ENCODE measurements at places on chromosomes 12 and 14.

GRCh38 chr12:42679466-42679865, 89.9 kb upstream of the PRICKLE1 start:
- DNase-seq = no peak

DNA sequence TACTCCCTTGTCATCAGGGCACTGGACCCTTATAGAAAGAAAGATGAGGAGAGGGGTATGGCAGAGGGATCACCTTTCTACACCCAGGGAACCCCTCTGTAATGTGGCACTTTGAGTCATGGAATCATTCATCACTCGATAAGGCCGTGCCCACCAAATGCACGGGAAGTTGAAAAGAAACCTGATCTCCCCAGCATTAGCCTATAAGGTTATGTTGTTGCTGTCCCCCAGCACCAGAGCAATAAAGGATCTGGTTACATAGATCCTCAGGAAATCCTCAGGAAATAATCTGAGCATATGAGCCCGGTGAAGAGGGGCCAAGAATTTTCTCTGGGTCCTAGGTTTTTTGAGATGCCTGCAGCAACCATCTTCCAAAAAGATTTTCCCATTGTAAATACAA, 148.8 kb upstream of the CRY1 start:
- no peak for DNase-seq

DNA sequence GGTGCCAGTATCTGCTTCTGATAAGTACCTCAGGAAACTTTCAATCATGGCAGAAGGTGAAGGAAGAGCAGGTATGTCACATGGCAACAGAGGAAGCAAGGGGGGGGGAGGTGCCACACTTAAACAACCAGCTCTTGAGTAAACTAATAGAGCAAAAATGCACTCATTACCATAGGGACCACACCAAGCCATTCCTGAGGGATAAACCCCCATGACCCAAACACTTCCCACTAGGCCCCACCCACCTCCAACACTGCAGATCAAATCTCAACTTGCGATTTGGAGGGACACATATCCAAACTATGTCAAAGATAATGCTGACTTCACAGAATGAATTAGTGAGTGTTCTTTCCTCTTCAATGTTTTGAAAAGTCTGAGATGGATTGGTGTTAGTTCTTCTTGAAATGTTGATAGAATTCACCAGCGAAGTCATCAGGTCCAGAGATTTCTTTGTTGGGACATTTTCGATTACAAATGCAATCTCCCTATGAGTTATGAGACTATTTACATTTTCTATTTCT, 16.6 kb downstream of the TFCP2 start:
- DNase-seq = no peak

DNA sequence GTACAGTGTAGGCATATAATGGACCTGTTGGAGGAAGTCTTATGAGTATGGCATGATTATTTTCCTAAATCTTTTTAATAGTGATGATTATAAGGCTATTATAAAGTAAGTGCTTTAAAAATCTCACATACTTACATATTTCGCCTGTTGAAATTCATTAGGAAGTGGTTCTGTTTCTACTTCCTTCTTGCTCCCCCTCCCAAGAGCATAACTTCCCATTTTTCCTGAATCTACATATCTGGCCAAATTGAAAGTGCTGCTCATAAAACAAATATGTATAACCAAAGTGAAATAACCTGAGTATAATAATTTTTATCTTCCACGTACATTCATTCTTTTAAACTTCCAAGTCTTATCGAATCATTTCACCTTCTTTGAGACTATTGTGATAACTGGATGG, 455.6 kb upstream of the SEL1L start:
- no peak for DNase-seq

GRCh38 chr12:51082561-51083125, 753 bp downstream of the CSRNP2 start:
- DNase-seq = peak; percentile 35

- no peak for DNase-seq
These were observed 1028.9 kb upstream of the TMEM132C start for GRCh38 chr12:127238107-127238506.

GRCh38 chr12:73452672-73453469, 1084.8 kb upstream of the ATXN7L3B start:
- DNase-seq = no peak

GRCh38 chr12:2754208-2754607, 40.6 kb upstream of the FKBP4 start:
- no peak for DNase-seq

- DNase-seq = no peak
These were observed 18.7 kb downstream of the FLVCR2 start for GRCh38 chr14:75597149-75597548.

GRCh38 chr14:51525739-51526138, 126.0 kb upstream of the FRMD6 start:
- DNase-seq = no peak

DNA sequence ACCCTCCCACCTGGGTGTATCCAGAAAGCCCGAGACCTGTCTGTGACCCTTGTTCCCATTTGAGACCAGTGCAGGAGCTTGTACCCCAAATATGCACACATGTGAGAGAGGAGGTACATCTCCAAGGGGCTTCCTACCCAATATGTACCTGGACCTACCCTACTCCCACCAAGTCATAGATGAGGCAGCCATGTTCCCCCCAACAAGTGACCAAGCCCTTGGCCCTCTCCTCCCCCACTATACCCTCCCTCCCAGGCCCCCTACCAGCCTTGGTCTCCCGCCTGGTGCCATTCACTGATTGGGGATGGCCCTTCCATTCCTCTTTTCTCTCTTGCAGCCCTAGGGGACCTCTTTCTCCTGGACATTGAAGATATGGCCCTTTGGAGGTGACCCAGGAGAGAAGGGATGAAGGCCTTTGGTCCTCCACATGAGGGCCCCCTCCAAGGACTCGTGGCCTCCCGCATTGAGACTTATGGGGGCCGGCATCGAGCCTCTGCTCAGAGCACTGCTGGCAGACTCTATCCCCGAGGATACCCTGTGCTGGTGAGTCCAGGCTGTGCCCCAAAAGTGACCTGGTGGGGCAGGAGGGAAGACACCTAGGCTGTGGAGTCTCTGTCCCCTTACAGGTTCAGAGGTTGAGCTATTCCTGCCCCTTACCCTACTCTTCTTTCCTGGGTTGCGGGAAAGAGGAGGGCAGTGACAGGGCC, 1.5 kb downstream of the PLEKHG6 start:
- no peak for DNase-seq

DNA sequence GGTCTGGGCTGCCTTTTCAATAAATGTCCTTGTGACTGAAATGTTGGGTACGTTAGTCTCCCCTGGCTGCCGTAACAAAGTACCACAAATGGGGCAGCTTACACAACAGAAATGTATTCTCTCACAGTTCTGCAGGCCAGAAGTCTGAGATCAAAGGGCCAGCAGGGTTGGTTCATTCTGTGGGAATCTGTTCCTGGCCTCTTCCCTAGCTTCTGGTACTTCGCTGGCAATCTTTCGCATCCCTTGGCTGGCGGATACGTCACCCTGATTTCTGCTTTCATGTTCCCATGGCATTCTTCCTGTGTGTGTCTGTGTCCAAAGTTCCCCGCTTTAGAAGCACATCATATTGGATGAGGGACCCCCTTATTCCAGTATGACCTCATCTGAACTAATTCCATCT, 95.8 kb upstream of the NCOR2 start:
- no peak for DNase-seq

GRCh38 chr12:107519906-107520859, 165.4 kb upstream of the PWP1 start:
- no peak for DNase-seq

DNA sequence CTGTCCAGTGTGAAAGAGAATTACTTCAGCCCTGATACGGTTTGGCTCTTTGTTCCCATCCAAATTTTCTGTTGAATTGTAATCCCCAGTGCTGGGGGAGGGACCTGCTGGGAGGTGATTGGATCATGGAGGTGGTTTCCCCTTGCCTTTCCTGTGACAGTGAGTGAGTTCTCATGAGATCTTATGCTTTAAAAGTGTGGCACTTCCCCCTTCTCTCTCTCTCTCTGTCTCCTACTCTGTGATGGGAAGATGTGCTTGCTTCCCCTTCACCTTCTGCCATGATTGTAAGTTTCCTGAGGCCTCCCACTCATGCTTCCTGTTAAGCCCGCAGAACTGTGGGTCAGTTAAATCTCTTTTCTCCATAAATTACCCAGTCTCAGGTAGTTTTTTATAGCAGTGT, 5.5 kb upstream of the SLC15A5 start:
- no peak for DNase-seq

DNA sequence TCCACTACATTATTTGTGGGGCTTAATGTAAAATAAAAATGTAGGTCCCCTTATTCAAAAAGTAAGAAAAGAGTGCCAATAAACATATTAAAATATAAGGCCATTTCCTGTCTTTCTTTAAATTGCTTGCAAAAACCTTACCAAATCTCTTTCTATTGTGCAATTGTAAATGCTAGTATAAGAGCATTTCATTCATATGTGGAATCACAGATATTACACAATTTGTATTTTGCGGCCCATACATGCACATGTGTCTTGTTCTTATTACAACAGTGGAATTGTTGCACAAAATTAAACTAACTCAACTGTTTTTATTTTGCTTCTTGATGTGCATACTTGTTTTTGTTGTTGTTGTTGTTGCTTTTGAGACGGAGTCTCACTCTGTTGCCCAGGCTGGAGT, 20.1 kb upstream of the CRADD start:
- no peak for DNase-seq

- DNase-seq = no peak
These were observed 7.4 kb downstream of the GTSF1 start for GRCh38 chr12:54465857-54466523.

- DNase-seq = no peak
These were observed 17.8 kb downstream of the STK38L start for GRCh38 chr12:27261866-27262265.

GRCh38 chr12:76641073-76641472, 81.5 kb upstream of the OSBPL8 start:
- no peak for DNase-seq

GRCh38 chr14:89371585-89372511, 45.2 kb downstream of the FOXN3 start:
- DNase-seq = no peak

GRCh38 chr12:56129206-56129941, 1.3 kb downstream of the ESYT1 start:
- DNase-seq = peak; percentile 88

GRCh38 chr12:74586251-74586650, 48.6 kb downstream of the ATXN7L3B start:
- no peak for DNase-seq

GRCh38 chr14:24954037-24954699, 95.8 kb downstream of the STXBP6 start:
- DNase-seq = no peak

DNA sequence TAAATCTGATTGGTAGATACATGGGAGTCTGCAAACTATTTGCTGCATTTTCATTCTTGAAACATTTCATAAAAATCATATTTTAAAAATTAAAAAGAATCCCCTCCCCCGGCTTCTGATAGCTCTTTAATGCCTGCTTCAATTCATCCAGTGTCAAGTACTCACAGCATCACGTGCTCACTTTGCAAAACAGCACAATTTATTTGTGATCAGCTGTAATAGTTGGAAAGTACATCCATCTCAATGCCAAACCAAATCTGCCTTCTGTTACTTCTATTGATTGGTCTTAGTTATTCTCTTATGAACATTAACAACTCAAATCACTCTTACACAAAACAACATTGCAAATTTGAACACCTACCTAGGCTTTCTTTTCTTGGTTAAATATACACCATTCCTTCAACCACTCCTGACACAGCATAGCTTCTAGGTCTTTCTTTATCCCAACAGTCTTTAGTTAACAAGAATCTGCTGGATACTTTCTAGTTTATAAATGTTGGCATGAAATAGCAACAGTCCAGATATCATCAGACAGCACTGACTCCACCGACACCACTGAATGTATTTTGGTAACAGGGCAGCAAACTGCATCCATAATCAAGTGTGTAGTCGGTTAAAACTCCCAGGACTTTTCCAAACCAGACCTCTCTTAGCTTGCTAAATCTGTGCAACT, 58.0 kb downstream of the PARP11 start:
- no peak for DNase-seq

- no peak for DNase-seq
These were observed 84.7 kb downstream of the NTF3 start for GRCh38 chr12:5516371-5517241.

DNA sequence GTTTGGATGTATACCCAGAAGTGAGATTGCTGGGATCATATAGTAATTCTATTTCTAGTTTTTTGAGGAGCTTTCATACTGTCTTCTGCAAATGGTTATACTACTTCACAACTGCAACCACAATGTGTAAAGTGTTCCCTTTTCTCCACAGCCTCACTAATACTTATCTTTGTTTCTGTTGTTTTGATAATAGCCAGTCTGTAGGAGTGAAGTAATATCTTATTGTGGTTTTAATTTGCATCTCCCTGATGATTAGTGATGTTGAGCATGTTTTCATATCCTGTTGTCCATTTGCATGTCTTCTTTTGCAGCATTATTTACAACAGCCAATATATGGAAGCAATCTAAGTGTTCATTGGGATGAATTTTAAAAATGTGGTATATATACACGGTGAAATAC, 29.9 kb downstream of the GABARAPL1 start:
- DNase-seq = no peak

GRCh38 chr12:64950711-64951298, 126.4 kb downstream of the TBC1D30 start:
- DNase-seq = no peak

- no peak for DNase-seq
These were observed 24.2 kb downstream of the CHST11 start for GRCh38 chr12:104480826-104481440.

GRCh38 chr14:50813544-50813863, 17.5 kb downstream of the NIN start:
- DNase-seq = no peak

GRCh38 chr12:66269757-66270383, 32.4 kb upstream of the HELB start:
- peak; percentile 29 for DNase-seq

- no peak for DNase-seq
These were observed 18.3 kb upstream of the OXA1L start for GRCh38 chr14:22748206-22748605.

- DNase-seq = no peak
These were observed 31.7 kb downstream of the LRTM2 start for GRCh38 chr12:1852076-1852475.

DNA sequence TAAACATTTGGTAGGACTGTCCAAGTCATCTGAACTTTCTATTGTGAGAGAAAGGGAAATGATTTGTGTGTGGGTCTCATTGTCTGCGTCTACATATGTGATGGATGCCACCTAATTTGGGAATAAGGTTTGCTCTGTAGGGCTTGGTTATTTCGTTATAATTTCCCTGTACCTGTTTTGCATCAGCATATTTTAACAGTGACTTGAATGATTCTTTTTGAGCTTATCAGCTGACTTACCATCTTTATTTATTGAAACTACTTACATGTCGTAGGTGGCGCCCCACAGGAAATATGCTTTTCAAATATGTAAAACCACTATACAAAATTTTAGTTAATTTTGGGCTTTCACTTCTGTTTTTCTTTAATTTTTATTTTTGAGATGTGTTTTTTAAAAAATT, 56.5 kb upstream of the BCAT1 start:
- no peak for DNase-seq

- DNase-seq = no peak
These were observed 82.3 kb downstream of the DENND5B start for GRCh38 chr12:31508436-31509150.

GRCh38 chr12:75754698-75755097, 243.3 kb upstream of the KRR1 start:
- DNase-seq = no peak

Data from activated CD4-positive, alpha-beta memory T cell treated with anti-CD3 and anti-CD28 coated beads, Interleukin-2, amount 10 ng/mL, durations not matched to agents 7 days and 5 days (primary cell).